ENCODE measurements at places on chromosomes 5 and 9. TPM values are rescaled to one million over a fixed set of nuclear protein-coding genes. Genes with fewer than 3 reads are reported as not detected.

The ATP10B gene
- total RNA-seq = not detected

The CD274 gene
- 10.5 TPM for total RNA-seq

DNA sequence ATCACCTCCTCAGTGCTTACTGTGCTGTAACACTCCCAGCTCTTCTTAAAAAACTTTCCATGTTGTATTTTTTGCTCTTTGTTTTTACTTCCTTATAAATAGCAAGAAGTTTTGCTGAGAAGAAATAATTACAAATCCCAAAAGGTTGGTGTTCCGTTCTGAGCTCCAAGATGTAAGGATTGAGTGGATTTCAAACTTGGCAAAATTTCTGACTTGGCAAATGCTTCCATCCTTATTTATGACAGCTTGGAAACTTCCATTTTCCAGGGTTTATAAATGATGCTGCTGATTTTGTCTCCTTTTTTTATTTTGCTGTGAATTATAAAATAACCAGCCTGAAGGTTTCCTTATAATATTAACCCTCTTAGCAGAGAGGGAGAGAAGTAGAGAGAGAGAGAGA is 151.9 kb downstream of the NTRK2 start:
- no peak for DNase-seq

The GMCL2 gene
- not detected for total RNA-seq

- DNase-seq = peak; percentile 14
Observed at GRCh38 chr5:32278406-32278805, 34.3 kb downstream of the MTMR12 start.

The TMEM174 gene
- total RNA-seq = not detected

DNA sequence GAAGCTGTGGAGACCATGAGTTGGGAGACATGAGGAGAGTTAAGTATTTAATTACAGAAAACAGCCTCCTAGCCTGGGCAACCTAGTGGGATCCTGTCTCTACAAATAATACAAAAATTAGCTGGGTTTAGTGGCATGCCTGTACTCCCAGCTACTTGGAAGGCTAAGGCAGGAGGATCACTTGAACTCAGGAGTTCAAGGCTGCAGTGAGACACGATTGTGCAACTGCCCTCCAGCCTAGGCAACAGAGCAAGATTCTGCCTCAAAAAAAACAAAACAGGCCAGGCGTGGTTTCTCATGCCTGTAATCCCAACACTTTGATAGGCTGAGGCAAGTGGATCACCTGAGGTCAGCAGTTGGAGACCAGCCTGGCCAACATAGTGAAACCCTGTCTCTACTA is 52.6 kb downstream of the AQP7 start:
- DNase-seq = no peak
